MG63 (cell line): ENCODE measurements at places on chromosomes 6 and 20.

GRCh38 chr6:138944412-138944811 is 43.6 kb downstream of the REPS1 start:
- DNase-seq = peak; percentile 9

- DNase-seq = no peak
Observed at GRCh38 chr20:22915512-22915911, 119.6 kb upstream of the SSTR4 start.

- DNase-seq = no peak
Observed at GRCh38 chr6:143264986-143265764, 185.3 kb downstream of the ADAT2 start.

- DNase-seq = peak; percentile 68
Observed at GRCh38 chr20:5657190-5657875, 92.9 kb upstream of the SHLD1 start.

- no peak for DNase-seq
Observed at GRCh38 chr6:46381057-46381456, 110.2 kb downstream of the RCAN2 start.

DNA sequence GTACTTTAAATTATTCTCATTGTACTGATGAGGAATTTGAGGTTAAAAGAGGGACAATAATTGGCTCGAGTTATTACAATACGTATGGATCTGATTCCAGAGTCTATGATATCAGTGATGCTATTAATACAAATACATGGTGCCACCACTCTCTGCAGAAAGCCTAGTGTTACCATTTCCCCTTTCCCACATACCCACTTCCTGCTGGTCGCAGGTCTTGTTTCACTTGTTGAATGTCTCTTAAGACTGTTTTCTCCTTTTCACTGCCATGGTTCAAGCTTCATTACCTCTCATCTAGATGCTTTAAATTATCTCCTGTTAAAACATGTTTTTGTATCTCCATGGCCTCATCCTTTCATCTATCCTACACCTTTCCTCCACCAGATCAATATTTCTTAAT is 62.0 kb downstream of the FHL5 start:
- DNase-seq = no peak

GRCh38 chr20:11174861-11175260 is 501.1 kb upstream of the JAG1 start:
- no peak for DNase-seq

DNA sequence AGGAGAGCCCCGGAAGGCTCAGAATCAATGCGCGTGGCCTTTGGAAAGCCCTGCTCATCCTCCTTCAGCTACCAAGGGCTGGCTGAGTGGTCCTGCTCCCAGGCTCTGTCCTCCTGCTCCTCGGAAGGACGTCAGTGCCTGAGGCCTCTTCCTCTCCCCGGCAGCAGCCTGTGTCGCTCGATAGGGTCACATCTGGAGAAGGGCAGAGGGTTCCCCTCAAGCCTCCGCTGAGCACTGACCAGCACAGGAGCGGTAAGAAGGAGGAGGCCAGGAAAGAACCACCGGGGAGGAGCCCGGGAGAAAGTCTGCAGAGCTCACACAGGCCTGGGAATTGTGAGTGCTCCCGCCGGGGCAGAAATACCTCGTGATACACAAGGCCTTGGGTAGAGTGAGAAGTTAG is 21.2 kb downstream of the KIF25 start:
- no peak for DNase-seq

GRCh38 chr6:111810294-111811131 is 62.7 kb downstream of the FYN start:
- DNase-seq = no peak

DNA sequence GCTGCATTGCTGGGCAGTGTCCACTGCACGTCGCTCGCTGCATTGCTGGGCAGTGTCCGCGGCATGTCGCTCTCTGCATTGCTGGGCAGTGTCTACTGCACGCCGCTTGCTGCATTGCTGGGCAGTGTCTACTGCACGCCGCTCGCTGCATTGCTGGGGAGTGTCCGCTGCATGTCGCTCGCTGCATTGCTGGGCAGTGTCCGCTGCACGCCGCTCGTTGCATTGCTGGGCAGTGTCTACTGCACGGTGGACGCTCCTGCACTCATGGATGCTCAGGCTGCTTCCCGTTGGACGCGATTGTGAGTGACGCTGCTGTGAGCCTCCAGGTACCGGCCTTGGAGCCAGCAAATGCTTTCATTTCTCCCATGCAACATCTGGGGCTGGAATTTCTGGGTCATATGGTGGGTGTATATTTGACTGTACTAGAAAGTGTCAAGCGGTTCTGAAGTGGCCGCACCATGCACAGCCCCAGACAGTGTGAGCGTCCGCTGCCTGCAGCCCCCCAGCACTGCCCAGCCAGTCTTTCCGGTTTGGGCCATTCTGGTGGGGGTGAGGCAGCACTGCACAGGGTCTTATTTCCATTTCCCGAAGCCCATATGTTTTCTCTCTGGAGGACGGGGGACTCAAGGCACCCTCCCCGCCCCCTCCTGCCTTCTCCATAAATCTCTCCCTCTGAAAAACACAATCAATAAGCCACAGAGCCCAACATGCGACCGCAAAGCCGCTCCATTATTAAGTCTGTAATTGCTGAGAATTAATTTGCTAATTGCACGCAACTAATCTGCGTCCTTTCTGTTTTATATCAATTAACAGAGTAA is 97.4 kb downstream of the YTHDF1 start:
- DNase-seq = no peak

- no peak for DNase-seq
Observed at GRCh38 chr6:90103056-90103800, 193.4 kb downstream of the BACH2 start.
